ENCODE measurements at places on chromosomes 2 and 18.

- DNase-seq = no peak
Observed at GRCh38 chr2:217990791-217991465, 11.9 kb downstream of the TNS1 start.

DNA sequence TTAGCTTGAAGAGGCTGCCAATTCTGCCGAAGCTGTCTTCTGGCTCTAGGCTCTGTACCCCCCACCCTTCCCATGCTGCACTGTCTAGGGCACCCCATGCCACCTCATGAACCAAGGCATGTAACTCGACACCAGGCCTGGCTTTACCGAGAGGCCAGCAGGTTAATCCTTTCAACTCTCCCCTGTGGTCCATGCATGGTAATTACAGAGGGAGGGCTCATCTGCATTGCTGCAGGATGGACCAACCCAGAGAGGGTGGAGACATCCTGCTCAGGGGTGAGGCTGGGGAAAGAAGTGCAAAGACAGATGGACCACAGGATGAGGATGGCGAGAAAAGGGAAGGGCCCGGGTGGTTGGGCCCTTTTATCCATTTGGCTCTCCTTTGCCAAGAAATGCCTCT is 65.8 kb downstream of the KCTD1 start:
- DNase-seq = no peak

- DNase-seq = no peak
Observed at GRCh38 chr2:18339326-18339725, 221.1 kb downstream of the RDH14 start.

DNA sequence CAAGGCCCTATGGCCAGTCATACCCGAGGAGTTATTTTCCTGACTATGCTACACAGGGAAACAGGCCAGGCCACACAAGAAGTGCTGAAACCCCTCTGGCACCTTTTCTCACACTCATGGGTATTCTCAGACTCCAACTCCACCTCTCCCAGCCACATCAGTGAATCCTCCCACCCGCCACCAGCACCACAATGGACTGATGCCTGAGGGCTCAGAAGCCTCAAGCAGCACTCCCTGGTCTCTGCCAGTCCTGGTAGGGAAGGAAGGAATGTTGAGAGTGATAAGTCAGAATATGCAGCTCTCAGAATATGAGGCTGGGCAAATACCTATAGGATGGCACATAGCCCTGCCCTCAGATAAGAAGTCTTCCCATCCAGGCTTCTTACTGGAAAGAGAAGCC is 391.1 kb downstream of the ALK start:
- no peak for DNase-seq

DNA sequence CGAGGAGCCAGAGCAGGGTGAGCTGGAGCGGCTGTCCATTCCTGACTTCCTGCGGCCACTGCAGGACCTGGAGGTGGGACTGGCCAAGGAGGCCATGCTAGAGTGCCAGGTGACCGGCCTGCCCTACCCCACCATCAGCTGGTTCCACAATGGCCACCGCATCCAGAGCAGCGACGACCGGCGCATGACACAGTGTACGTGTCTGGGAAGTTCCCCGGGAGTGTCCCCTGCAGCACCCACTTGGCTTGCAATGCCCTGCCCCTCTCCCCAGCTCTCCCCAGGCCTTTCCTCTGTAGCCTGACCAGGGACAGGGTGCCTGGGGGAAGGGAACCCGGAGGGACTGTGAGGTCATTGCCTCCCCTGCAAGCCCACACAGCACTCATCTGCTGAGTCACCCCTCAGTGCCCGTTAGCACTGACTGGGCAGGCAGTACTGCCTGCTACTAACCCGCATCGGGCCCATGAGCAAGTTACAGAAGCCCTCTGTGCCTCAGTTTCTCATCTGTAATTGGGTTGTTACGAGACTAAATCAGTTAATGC is 29.4 kb upstream of the GMPPA start:
- DNase-seq = no peak

DNA sequence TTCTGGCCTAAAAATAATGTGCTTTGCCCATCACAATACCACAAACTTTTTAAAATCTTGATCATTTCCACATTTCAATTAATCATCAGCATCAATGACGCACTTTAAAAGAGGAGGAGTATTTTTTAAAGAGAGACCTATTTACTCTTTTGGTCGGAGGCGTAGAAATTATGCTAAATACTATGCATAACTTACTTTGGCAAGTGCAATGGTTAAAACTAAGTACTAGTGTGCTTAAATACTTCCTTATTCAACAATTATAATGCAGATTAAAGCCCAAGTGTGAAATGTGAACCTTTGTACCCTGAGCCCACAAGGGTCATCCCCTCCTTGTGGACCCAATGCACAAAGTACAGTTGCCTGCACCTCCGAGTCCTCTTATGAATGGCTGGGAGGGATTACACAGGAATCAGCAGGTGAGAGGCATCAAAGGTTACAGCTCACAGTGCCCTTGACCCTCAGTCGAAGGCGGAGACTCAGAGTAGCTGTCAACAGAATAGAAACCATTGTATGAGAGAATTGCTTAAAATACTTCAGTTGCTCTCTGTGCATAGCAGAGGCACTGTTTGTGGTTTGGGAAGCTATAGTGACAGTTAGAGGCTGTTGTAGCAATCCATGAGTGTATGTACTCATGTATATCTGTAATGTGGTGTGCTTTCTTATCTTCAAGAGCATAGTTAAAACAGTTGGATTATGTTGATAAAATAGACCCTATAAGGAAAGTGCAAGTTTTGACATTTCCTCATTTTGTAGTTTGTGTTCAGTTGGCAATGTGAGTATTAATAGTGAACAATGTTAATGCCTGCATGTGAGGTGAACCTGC is 151.7 kb upstream of the ITGA4 start:
- no peak for DNase-seq

DNA sequence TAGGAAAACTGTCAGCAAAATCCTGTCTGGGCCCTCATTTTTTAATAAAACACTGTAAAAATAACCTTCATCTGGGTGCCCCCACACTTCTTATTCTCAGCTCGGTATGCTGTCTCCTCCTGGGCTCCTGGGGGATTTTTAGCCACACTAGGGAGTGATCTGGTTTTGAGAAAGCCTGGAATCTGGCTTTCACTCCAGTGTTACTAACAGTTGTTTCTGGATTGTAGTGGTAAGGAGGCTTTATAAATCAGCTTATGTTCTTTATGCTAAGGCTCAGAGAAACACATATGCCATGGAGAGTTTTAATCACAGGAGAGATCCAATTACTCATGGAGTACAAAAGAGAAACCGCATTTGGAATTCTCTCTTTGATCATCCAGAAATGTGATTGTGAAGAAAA is 744.3 kb upstream of the SOX11 start:
- DNase-seq = no peak

DNA sequence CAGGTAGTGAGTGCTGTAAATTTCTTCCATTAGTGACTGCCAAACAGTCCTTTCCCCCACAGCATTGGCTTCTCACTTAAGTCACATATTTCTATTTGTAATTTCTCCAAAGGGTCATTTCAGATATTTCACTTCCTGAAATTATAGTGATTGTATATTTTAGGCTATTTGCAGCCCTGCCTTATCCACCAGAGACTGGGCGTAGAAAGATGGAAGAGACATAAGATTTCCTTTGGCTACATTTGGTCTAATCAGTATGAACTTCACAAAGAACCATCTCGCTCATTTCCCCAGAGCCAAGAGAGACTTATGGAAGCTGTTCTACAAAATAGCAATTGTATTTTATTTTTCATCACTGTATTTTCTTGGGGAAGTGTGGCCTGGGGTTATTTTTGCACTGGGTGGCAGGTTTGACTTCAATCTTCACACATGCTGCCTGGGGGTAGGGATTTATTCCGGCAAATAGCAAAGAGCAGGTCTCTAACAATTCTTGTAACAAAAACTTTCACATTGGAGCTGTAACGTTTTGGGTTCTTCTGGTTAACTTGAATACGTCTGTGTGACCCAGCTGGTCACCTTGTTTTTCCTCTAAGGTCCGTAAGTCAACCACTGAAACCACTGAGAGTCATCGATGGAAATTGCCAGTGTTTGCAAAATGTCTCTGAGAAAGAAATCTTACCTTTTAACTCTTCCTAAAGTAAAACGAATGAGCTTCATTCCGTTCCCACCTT is 170.6 kb upstream of the SERPINE2 start:
- no peak for DNase-seq

- no peak for DNase-seq
Observed at GRCh38 chr2:177579486-177580036, 187.0 kb downstream of the AGPS start.

GRCh38 chr2:235570966-235571692 is 77.3 kb downstream of the AGAP1 start:
- DNase-seq = no peak

GRCh38 chr2:232323328-232323650 is 55.3 kb upstream of the ALPP start:
- no peak for DNase-seq

GRCh38 chr2:72613931-72614330 is 211.9 kb downstream of the EXOC6B start:
- no peak for DNase-seq

All from NCI-H1436 treated with DMSO at 0.1 percent for 48 hours (cell line).